ENCODE measurements at places on chromosomes 12 and 14. TPM values are rescaled to one million over a fixed set of nuclear protein-coding genes. Genes with fewer than 3 reads are reported as not detected.

Gene KRT86
- total RNA-seq, result not detected

Gene GSG1
- 0.44 TPM for total RNA-seq

Gene ADGRD1
- total RNA-seq, result not detected

Gene MSI1
- total RNA-seq, result not detected

Gene MMP14
- total RNA-seq, result 991 TPM

Gene MYH6
- not detected for total RNA-seq

Gene KLRC3
- total RNA-seq, result not detected

Gene KCNA5
- total RNA-seq, result not detected

Gene LTB4R
- 1.0 TPM for total RNA-seq

Data from placental pericyte (primary cell).